HepG2 (cell line): ENCODE measurements at places on chromosomes 3 and 15. TPM values are rescaled to one million over a fixed set of nuclear protein-coding genes. Genes with fewer than 3 reads are reported as not detected.

The CCR3 gene
- not detected in 2 replicates for total RNA-seq

The ITIH1 gene
- total RNA-seq, result 9.8 and 12.3 TPM in 2 replicates

The CCDC39 gene
- total RNA-seq, result not detected in 2 replicates

DNA sequence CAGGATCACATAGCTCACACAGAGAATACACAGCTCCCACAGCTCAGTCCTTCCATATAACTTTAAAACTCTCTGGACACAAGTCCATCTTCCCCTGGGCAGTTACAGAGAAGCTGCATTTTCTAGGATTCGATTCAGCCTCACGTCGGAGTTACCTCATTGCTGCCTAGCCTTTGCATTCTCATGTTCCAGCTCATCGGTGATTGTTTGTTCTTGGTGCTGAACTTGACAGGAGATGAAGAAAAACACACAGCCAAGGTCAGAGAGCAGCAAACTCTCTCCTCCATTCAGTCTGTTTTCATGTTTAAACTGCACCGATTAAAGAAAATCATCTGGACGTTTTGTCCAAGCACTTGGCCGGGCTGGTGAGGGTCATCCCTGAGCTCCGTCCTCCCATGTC lies 375.5 kb upstream of the CFAP20DC start:
- H3K4me3 ChIP-seq, result no peak overlapping the region
- peaks cover 11% of the 10 kb centered on the region; the same call in 2 of the 3 replicates for H3K27me3 ChIP-seq
- H3K36me3 ChIP-seq, result no peaks in the 10 kb centered on the region

The GRM7 gene
- not detected in 2 replicates for total RNA-seq

GRCh38 chr15:89839167-89839810 lies 24.6 kb upstream of the ANPEP start:
- no peak for DNase-seq
- no peak overlapping the region for H3K27ac ChIP-seq
- H3K4me1 ChIP-seq, result no peaks in the 10 kb centered on the region

The TMEM108 gene
- not detected in 2 replicates for total RNA-seq
